ENCODE measurements at places on chromosomes 1 and 21.

- peak; percentile 49 for DNase-seq
Measured at GRCh38 chr1:156336242-156336641, 1.9 kb downstream of the CCT3 start.

DNA sequence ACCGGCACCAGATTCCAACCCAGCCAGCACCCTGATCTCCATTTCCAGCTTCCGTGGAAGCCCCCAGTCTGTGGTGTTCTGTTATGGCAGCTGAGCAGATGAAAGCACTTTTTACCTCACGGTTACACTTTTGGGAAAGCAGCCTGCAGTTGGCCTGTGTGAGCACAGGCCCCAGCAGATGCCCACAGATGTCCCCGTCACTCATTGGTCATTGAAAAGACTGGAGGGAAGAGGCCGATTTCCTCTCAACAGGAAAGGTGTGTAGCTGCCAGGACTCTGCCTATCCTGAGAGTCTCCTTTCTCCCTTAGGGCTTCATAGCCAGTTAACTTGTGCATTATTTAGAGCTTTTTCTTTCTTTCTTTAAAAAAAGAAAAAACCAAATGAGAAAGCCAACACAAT, 123.0 kb downstream of the PCBP3 start:
- no peak for DNase-seq

DNA sequence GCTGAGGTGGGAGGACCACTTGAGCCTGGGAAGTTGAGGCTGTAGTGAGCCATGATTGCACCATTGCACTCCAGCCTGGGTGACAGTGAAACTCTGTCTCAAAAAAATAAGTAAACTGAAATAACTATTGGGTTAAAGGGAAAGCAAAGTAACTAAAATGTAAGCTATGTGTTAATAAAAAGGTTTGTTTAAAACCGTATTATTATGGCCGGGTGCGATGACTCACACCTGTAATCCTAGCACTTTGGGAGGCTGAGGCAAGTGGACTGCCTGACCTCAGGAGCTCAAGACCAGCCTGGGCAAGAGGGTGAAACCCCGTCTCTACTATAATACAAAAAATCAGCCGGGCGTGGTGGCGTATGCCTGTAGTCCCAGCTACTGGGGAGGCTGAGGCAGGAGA, 27.0 kb downstream of the NVL start:
- no peak for DNase-seq

- DNase-seq, result peak; percentile 51
Measured at GRCh38 chr1:43978551-43979260, at the start of gene B4GALT2. TSS of gene B4GALT2 (plus strand) at chr1:43979210. CDS start at chr1:43981161, 1,951 bp downstream.

- DNase-seq, result no peak
Measured at GRCh38 chr1:61930116-61930645, 187.9 kb downstream of the PATJ start.

DNA sequence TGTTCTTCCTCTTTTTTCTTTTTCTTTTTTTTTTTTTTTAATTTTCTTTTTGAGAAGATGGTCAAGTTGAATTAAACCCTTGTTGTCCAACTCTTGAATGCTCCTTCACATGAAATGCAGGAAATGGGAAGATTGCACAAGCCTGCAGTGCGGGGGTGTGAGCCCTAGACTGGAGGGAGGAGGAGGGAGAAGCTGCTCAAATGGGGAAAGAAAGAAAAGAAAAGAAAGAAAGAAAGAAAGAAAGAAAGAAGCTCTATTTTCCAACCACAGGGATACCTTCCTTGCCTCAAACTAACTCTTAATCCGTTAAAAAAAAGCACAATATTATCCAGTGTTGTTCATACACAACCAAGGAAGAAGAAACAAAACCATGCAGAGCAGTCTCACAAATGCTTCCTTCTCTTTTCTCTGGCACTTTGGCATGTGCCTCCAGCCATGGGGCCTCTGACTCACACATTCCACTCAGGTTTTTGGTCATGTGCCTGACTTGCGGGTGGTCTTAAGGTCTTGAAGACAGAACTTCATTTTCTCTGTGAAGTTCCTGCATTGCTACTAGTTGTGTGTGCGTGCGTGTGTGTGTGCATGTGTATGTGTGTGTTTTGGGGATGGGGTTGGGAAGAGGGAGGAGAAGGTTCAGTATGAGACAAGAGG, 276.1 kb downstream of the RPS6KC1 start:
- DNase-seq, result peak; percentile 47

DNA sequence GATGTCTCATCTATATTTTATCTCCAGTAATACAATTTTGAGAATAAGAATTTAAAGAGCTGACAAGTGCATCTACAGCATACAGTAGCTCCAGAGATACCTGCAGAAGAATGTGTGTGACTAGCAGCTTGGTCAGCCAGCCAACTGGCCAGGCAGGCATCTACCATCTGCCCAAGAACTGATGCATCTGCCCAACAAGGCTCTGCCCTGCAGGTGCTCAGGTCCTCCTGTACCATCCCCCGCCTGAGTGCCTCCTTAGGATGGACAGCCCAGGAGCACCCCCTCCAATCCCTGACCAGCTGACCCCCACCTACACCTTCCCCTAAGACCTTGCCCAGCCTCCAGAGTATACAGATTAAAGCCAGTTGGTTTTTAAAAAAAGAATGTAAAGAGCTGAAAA, 30.3 kb downstream of the TMEM69 start:
- no peak for DNase-seq

DNA sequence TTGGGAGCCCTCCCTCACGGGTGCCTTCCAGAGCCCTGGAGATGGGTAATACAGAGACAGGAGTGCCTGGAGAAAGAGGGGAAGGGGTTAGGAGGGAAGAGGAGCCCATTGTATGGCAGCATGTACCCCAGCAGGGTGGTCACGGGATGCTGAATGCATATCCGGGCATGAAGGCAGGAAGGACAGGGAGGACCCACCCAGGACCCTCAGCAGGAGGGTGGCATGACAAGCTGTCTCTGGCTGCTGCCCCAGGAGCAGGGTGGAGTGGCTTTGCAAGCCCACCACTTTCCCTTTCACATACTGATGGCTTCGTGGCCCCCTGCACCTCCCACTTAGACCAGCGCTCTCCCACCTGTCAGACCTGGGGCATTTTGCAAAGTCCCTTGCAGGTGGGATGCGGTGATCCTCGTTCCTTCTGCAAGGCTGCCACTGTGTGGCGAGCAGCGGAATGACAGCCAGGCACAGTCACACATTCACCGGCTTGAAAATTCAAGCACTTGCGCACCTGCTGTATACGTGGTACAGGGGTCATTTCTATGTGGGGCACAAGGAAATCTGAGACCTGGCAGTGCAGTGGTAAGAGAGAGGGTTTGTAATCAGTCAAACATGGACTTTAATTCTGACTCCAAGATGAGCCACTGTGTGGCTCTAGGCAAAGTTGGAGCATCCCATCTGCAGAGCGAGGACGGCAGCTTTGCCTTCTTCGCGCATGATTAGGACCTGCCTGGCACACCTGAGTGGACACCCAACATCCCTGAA, 53.2 kb upstream of the TMEM51 start:
- peak; percentile 54 for DNase-seq

Data from OCI-M1 (cell line).